ENCODE measurements at places on chromosomes 2 and 18.

DNA sequence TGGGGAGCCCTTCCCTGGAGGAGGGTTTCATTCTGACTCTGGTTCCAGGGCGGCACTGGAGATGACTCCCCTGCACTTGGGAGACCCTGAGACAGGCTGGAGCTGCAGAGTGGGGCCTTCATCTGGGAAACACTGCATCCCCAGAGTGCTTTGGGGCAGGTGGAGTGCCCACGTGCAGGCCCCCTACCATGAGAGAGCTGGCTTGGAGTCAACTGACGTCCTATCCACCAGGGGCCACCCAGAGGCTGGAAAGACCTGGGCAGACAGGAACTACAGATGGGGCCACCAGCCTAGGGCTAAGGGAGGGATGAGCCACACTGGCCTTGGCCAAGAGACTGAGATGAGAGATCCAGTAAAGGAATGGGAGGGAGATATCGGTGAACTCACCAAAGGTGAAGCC lies 153.8 kb downstream of the ASB1 start:
- DNase-seq: no peak

GRCh38 chr2:143420313-143420712 lies 291.1 kb downstream of the ARHGAP15 start:
- DNase-seq: no peak

DNA sequence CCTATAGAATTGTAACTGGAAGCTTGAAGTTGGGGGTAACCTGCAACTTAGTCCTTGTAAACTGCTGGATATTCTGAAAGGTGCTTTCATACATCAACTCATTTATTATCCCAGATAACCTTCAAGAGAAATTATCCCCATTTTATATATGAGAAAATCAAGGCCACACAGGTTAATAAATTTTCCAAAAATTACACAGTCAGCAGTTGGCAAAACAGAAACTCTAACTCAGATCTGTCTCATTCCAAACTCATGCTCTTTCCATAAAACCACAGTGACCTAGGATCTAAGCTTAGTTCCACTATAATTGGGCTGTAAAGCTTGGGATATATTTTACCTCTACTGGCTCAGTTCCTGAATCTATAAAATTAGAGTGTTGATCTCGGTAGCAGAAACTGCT lies 167.6 kb upstream of the DDX18 start:
- DNase-seq: no peak

GRCh38 chr2:166127217-166128155 lies at the start of gene SCN1A:
Gene SCN1A (minus strand): TSS chr2:166128020. CDS start chr2:166073621, 54,399 bp downstream.
- peak; percentile 21 for DNase-seq

- no peak for DNase-seq
Measured at GRCh38 chr2:11281186-11281585, 63.2 kb downstream of the ROCK2 start.

DNA sequence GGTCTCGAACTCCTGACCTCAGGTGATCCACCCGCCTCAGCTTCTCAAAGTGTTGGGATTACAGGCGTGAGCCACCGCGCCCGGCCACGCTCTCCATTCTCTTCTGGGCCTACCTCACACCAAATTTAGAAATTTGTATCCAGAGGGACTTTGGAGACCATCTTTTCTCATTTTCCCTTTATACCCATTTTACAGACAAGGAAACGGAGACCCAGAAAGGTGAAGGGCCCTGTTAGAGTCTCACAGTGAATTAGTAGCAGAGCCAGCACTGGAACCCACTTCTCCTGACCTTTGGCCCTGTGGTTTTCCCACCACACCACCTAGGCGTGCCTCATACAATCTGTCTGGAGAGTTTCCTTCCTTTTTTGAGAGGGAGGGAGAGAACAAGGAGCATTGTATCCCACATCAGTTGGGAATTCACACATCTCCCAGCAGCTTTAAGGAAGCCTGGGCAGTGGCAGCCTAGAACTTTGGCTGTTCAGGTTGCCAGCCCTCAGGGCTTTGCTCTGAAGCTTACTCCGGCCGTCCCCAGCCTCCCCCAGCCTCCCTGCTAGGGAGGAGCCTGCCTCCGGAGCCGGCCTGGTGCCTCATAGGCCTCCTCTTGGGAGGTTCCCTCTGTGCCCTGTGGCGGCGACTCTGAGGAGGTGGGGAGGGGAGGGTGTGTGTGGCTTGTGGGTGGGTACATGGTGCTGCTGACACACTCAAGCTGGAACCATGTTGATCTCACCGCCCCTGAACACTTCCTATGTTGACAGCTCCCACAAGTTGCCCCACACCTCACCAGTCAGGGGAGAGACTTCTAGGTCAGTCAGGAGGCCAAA lies 13.8 kb downstream of the FOSL2 start:
- DNase-seq: no peak

- no peak for DNase-seq
Measured at GRCh38 chr18:31100436-31101182, 1.6 kb downstream of the DSC2 start.

DNA sequence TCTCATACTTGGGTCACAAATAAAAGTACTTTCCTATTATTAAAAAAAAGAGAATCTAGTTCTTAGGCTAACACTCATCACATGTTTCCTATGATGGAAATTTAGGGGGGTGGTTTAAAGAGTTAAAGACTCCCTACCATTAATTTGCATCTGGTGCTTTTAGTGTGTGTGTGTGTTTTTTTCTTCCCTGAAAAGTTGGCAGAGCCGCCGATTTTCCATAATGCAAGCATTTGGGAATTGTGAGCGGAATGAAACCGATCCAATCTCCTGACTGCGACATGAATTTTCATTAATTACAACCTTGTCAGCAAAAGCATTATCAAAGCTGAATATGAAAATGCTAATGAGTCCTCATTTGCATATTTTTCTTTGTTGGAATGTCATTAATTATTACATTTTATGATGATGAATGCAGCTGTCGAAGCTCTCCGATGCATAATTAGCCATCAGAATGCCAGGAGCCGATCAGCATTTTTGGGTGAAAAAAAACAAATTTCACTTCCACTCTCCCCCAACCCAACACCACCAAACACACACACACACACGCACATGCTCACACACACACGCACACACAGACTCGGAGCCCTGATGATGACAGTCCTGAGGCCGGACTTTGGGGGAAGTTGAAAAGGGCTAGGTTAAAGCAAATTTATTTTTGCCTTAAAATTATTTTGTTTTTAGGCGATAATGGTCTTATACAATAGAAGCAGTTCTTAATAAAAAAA lies 165.4 kb downstream of the TCF4 start:
- DNase-seq: peak; percentile 54

- DNase-seq: no peak
Measured at GRCh38 chr18:30175061-30175574, 867.4 kb downstream of the DSC3 start.

GRCh38 chr2:32696439-32696838 lies 68.6 kb downstream of the TTC27 start:
- DNase-seq: no peak

DNA sequence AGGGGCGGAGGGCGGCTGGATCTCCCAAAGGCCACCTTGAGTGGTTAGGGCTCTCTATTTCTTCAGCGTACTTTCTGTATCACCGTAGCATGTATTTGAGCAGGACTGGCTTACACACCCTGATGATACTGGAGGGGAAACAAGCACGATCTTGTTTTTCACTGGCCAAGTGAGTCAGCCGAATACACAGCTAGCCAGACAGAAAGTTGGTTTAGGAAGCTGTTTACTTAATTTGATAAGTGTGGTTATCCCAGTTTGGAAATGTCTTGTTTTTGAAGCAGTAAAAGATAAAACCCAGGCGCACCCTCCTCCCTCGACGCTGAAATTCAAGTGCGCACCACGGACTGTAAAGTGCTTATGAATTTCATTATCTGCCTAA lies 582 bp downstream of the RIOK3 start:
- DNase-seq: peak; percentile 51

- no peak for DNase-seq
Measured at GRCh38 chr18:46013484-46014189, 46.5 kb upstream of the EPG5 start.

DNA sequence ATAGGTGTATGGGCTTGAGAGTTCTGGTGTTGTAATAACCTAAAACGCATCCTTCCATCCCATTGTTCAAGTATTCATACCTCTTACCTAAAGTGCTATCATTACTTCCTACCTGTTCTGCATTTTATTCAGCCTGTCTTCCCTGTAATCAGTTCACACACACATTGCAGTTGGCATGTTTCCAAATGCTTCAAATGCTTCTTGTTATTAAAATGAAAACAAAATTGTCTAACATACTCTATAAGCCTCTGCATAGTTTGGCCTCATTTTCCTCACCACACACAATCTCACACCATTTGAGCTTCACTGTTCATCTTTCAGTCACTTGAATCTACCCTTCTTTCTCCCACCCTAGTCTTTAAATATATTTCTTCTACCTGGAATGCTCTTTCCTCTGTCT lies 1178.2 kb upstream of the NRXN1 start:
- no peak for DNase-seq

DNA sequence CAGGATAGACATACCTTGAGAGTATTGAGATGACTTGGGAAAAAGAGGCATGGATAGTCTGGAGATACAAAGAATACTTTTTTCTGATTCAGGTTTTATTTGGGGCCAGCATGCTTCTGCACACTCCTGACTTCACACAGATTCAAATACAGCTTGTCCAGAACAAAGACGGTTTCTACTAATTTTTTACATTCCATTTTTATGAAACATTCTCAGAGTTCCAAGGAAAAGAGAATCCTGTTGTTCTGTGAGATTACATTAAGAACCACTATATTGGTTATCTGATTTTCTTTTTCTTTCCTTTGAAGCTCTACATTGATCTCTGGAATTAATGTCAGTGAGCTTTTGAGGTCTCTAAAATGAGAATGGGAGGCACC lies 41.0 kb downstream of the PTPRM start:
- DNase-seq: no peak

DNA sequence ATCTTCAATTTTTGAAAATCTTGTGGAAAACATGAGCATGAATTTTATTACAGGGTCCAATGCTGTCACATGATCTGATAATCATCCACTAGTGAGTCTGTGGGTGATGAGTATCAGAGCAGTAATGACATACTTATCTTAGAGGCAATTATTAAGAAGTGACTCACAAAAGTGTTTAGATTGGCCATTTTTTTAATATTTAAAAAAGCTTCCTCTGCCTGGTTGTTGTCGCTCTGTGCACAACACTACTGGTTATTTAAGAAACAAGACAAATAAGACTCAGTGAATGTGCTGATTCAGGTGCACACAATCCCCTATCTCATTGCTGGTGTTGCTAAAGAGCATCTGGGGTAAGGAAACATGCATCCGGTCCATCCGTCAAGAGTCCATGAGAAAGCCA lies 665.8 kb upstream of the ZEB2 start:
- peak; percentile 87 for DNase-seq

- DNase-seq: peak; percentile 80
Measured at GRCh38 chr2:159228081-159228581, 58.4 kb downstream of the WDSUB1 start.

DNA sequence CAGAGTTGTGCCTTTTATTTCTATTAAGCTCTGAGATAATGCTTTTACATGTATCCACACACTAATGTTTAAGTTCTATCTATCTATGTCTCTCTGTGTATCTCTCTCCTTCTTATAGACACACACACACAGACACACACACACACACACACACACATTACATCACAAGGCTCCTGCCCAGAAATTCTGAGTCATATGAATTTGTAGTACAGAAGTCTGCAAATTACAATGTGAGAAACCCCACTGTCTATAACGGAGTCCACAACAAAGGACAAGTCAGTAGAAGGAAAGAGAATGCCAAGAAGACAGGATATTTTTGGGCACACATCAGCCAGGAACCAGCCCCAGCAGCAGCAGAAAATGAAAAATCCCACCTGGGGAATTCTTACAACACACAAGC lies 142.4 kb downstream of the EN1 start:
- peak; percentile 17 for DNase-seq

DNA sequence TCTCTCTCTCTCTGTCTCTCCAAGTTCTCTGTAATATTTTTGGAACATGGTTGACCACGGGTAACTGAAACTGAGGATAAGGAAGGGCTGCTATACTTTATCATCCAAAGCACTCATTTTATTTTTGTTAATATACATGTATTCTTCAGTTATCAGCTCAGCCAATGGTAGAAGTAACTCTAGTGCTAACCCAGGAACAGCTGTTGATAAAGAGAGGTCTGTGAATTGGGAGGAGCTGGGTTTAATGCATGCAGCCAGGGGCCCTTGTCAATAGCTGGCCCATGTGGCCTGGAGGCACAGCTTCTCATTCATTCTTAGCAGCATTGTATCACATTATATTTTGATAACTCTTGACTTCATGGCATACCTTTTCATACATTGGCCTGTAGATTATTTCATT lies 401.6 kb downstream of the EPHA4 start:
- no peak for DNase-seq

- no peak for DNase-seq
Measured at GRCh38 chr18:39318008-39318407, 1752.4 kb upstream of the CELF4 start.

DNA sequence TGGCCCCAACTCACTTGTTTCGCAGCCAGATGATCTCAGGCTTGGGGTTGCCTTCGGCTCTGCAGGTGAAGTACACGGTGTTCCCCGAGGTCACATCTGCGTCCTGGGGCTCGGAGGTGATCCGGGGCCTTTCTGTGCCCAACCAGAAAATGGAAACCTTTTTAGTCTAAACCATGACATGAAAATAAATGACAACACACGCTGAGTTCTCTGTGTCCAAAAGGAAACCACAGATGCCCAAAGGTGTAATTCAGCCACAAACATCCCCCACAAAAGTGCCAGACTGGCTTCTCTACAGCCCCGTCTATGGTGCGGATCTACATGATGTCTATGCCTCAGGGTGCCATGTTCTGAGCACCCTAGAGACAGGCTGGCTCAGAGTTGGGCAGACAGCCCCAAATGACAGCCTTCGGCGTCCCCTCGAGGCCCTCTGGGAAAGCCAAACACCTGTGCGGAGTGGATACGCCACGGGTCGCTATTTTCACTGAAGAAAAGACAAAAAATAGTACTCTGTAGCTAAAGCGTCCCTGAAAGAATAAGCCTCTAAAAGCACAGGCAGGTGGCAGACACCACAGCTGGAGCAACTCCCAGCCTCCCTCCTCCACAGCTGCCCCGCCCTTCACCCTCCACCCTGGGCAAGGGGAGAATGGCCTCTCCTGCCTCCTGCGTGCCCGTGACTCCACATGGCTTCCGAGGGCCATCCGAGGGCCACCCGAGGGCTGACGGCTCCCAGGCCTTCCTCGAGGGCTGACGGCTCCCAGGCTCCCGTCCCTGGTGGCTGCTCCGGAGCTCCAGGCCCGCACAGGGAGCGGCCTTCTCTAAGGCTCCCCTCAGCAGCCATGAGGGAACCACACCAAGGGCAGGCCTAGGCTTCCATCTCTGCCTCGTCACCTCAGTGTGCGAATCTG lies 67.1 kb downstream of the PXDN start:
- no peak for DNase-seq

- no peak for DNase-seq
Measured at GRCh38 chr2:216863946-216864345, 4.1 kb upstream of the TNP1 start.
